NCI-H1694 (cell line): ENCODE measurements at places on chromosomes 2 and 18.
A peak's percentile ranks its signal among the peaks of the same experiment; 100 is the strongest.

DNA sequence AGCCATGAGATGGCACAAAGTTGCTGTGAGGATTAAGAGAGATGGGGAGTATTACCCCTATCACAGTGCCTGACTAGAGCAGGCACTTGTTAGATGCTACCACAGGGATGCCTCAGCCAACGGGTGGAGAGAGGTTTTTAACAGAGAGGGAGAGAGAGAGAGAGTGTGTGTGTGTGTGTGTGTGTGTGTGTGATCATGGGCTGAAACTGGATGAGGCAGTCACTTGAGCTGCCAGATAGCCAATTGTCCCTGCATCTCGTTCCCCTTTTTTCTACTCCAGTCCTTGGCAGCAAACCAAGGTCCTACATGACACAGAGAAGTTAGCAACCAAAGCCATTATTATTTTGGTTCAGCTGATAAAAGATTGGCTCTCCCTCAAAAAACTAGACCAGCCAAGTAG lies 3.0 kb downstream of the CD8A start:
- DNase-seq: no peak

GRCh38 chr2:144935191-144935590 lies 415.3 kb upstream of the ZEB2 start:
- DNase-seq: no peak

- DNase-seq: no peak
Observed at GRCh38 chr2:181380581-181380980, 76.6 kb upstream of the ITGA4 start.

DNA sequence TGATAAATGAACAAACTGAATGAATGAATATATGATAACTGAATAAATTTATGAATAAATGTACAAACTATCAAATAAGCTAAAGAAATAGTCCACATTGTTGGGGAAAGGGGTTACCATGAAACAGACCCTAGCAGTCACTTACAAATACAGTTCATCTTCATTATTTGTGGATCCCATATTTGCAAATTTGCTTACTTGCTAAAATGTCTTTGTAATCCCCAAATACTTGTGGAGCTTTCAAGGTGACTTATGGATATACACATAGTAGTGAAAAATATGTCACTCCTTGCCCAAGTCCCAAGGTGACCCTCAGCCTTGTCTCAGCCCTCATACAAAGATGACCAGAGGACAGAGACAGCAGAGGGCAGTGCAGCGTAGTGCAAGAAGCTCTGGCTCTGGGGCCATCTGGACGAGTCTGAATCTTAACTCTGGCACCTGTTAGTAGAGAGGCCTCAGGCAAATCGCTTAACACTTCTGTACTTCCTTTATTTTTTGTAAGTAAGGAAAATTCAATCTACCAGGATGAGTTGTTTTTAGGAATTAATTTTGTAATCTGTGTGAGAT lies 3.1 kb downstream of the PAIP2B start:
- DNase-seq: peak; percentile 4

- DNase-seq: no peak
Observed at GRCh38 chr2:196249860-196250259, 78.5 kb upstream of the STK17B start.

- no peak for DNase-seq
Observed at GRCh38 chr2:102436323-102436722, 13.4 kb downstream of the IL18RAP start.

- no peak for DNase-seq
Observed at GRCh38 chr2:158667586-158667985, 127.5 kb upstream of the DAPL1 start.

DNA sequence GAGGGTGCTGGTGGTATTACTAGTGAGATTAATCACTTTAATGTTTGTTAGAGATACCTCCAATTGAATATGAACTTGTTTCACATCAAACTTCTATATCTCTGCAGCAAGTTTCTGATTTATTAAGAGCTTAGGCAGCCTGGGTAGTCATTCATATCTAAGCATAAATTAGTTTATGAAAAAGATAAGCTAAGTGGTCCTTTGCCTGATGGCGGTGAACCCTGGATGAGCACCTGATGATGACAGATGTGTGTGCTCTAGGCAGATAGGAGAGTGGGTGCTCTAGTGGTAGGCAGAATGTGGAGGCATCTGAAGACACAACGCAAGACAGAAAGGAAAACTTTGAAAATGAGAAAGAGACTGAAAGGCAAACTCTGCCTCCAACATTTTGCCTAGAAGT lies 5.0 kb downstream of the FKBP7 start:
- no peak for DNase-seq

- no peak for DNase-seq
Observed at GRCh38 chr18:63061303-63061702, 258.3 kb downstream of the BCL2 start.

- no peak for DNase-seq
Observed at GRCh38 chr2:241773511-241774418, 2.9 kb upstream of the GAL3ST2 start.

GRCh38 chr2:11738589-11739436 lies 7.6 kb upstream of the LPIN1 start:
- DNase-seq: no peak

DNA sequence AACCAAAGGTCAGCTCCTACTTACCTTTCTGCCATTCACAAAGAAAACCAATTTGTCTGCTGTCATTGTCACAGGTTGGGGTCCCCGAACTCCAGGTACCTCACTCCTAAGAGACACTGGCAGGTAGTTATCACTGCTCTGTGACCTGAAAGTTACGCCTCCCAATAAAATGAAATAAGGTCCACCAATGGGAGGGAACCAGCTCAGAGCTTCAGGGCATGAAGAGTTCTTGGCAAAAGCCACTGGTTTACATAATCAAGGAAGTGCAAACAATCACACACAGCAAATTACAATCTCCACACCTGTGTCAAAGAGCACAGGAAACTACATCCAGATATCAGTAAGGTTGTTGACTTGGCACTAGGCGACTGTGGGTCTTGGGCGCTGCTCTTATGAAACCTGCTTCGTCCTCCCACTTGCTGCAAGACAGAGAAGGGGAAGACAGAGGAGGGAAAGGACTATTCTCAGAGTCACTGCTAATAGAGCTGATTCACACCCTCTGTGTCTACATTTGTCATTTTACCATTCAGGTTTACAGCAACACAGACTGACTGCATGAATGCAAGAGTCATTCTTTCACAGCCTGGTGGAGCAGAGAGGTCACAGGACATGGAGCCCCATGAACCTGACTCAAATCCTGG lies at the start of gene XDH:
TSS of gene XDH (minus strand) at position 142 of the 641 bp plus-strand sequence. CDS start at position 66, 76 bp downstream.
- no peak for DNase-seq

GRCh38 chr2:85390941-85391669 lies 19.1 kb downstream of the CAPG start:
- peak; percentile 52 for DNase-seq

DNA sequence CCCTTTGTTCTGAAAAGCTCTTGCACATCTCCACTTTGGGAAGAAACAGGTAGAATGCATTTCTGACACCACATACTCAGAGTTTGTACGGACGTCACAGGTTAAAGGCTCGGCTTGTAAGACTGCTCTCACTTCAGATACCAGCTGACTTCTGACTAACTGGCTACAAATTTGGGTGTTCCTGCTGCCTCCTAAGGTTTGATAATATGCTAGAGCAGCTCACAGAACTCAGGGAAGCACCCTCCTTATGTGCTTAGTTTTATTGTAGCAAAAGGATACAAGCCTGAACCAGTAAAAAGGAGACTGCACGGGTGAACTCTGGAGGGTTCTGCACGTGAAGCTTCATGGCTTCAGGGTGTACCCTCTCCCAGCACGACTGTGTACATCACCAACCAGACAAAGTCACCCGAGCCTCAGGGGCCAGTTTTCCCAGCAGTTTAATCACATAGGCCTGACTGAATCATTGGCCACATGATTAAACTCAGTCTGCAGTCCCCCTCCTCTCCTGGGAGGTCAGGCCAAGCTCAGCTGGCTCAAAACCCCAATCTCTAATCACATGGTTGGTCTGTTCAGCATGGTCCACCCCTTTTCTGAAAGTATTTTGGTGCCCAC lies 749.5 kb upstream of the RAB6C start:
- no peak for DNase-seq

DNA sequence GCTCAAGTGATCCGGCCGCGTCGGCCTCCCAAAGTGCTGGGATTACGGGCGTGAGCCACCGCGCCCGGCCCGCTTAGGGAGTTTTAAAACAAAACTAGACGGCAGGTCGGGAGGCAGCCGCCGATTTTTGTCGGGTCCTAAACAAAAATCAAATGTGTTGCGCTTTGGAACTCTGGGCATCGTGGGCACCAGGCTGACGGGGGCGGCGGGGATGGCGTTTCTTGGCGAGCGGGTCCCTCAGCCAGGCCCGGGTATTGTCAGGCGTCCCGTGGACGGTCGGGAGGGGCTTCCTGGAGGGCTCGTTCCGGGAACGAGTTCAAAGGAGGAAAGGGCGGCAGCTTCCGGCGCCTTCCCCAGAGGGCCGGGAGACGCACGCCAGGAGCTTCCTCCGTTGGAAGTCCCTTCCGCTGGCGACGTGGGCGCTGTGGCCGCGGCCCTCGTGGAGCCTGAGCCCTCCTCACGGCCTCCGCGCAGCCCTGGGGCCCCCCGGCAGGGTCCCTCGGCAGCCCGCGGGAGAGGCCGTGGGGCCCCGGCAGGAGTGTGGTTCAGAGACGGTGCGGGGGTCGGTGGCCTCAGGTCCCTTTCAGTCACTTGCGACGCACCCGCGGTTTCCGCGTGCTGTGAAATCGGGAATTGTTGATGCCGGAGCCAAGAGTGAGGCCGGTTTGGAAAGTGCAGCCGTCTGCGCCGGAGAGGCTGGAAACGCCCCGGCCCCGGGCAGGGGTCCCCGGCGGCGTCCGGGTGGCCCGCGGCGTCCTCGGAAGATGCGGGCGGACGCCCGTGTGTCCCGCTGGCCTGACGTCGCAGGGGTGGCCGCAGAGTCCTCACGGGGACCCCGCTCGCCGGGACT lies 59.3 kb downstream of the EMILIN2 start:
- no peak for DNase-seq

GRCh38 chr2:236026841-236027240 lies 141.3 kb downstream of the GBX2 start:
- DNase-seq: no peak

GRCh38 chr2:42566837-42567321 lies 1.6 kb upstream of the MTA3 start:
- no peak for DNase-seq

DNA sequence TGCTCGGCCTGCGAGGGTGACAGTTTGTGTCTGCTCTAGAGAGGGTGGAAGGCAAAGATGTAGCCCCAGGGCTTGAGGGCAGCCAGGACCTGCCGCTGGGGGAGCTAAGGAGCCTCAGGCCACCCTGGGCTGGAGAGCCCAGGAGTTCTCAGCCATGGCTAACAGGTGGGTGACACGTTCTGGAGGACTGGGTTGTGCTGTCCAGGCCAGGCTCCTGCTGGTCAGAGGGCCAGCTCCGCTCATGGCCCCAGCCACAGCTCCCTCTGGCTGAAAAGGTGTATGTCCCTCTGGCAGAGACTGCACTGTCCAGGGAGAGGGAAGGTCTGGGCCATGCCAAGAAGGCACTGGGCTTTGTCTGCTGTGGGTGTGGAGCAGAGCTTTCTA lies 19.2 kb downstream of the TMEM185B start:
- no peak for DNase-seq
